ENCODE measurements at places on chromosomes 2 and 18.

- DNase-seq: no peak
Observed at GRCh38 chr2:234388591-234388990, 108.3 kb downstream of the ARL4C start.

DNA sequence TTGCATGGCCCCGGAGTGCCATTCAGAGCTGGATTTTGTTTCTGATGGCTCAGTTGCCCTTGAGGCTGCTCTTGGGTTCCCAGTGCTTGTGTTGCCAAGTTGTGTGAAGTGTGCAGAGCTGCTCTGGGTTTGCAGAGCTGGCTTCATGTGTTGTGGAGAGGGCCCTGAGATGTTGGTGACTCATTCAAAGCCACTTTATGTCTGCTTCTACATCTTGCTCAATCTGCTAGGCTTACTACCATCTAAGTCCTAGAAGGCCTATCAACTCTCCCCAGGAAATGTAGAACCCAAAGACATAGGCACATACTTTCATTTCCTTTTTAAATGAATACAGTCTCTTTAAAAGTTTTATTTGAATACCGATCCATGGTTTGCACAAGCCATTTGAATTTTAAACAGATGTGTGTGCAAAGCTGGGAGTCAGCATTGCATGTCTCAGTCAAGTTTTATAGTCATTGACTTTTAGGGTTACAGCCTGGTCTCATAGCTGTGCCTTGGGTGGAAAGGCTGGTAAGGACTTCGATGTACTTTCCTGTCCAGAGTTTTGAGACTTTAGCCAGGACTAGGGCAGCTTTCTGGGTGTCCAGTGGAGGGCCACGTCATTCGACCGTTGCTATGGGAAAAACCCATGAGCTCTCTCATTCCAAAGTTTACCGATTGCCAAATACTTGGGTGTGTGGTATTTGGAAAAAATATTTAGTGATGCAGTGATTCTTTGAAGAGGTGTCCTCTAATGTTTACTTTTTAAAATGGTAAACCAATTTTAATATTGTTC is 105.0 kb downstream of the LTBP1 start:
- no peak for DNase-seq

DNA sequence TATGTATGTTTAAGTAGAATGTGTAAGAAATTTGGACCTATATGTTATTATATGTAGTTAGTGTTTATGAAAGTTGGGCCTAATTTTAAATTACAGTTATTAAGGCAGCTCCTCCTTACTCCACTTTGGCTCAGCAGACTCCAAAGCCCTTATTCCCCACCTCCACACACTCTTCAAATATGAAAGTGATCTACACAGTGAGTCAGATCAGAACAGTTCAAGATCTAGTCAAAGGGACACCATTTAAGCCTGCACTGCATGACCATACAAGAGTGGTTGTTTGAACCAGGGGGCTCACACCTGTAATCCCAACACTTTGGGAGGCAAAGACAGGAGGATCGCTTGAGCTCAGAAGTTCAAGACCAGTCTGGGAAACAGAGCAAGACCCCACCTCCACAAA is 21.2 kb upstream of the PMAIP1 start:
- no peak for DNase-seq

DNA sequence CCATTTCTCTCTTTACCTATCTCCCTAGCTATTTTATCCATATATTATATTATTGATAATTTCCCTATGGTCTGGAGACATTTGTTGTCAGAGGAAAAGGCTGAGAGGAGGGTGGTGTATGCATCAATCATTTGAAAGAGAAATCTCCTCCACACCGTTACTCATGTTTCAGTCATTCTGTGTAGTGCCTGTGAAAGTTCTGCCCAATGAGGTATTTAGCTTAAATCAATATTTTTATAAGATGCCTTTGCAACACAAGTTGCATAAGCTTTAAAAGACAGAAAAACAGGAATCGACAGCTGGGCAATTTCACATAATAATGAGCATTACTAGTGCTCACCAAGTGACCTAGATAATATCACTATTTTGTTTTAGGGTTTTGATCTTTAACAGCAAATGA is 363.7 kb upstream of the FSIP2 start:
- DNase-seq: no peak

- DNase-seq: no peak
Observed at GRCh38 chr2:1339388-1340140, 73.7 kb upstream of the TPO start.

All from stimulated activated CD4-positive, alpha-beta T cell treated with anti-CD3 and anti-CD28 coated beads, Interleukin-2, amount 100 ng/mL, for 24 hours (primary cell).